ENCODE measurements at places on chromosomes 5 and 9. TPM values are rescaled to one million over a fixed set of nuclear protein-coding genes. Genes with fewer than 3 reads are reported as not detected.

FIBCD1 gene
- total RNA-seq: not detected

DNA sequence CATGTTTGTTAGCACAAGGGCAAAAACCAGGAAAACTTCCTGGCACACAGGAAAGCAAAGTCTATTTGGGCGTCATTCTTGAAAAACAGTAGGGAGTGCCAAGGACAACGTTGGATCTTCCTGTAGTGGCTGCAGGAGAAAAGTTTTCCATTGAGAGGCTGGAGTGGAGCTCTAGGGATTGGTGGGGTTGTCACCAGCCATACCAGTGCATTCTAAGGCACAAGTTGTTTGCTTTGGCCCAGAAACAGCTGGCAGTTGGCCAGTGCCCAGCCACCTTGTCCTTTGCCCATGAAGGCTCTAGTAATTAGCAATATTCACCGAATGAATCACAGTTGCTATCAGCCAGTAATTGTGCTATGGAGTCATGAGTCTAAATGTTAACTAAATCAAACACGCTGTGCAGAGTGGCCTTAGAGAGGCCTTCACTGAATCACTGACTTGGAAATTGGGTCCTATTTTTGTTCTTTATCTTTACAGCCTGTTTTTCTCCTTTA lies 26.4 kb downstream of the TNFSF15 start:
- H3K27ac ChIP-seq: no peak overlapping the region
- peaks cover 30% of the 10 kb centered on the region for H3K4me1 ChIP-seq
- no peaks in the 10 kb centered on the region for H3K36me3 ChIP-seq
- peaks cover 3% of the 10 kb centered on the region for H3K27me3 ChIP-seq
- DNase-seq: no peak

- no peaks in the 10 kb centered on the region for H3K36me3 ChIP-seq
- no peak overlapping the region for H3K27ac ChIP-seq
- H3K27me3 ChIP-seq: peaks cover 16% of the 10 kb centered on the region
- no peak overlapping the region for H3K4me3 ChIP-seq
Measured at GRCh38 chr9:76665458-76665857, 98.8 kb upstream of the PCA3 start.

DNA sequence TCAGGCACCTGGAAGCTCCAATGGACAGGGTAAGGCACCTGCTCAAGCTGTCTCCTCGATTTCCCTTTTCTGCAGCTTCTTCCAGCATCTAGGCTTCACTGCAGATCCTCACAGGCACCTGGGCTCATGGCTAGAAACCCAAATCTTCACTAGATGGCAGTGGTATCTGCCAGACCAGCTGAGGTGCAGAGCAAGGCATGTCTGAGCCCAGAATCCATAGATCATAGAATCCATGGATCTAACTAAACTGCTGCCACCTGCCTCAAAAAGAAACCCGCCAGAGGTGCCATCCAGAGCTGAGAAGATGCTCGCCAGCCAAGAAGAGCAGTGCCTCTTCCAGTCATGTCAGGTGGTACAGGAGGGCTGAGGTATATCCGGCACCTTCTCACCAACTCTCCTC lies 6.9 kb downstream of the SHC3 start:
- no peaks in the 10 kb centered on the region for H3K4me1 ChIP-seq
- DNase-seq: no peak
- H3K27ac ChIP-seq: no peak overlapping the region
- H3K36me3 ChIP-seq: no peaks in the 10 kb centered on the region
- peaks cover 50% of the 10 kb centered on the region for H3K27me3 ChIP-seq
